ENCODE measurements at places on chromosomes 3 and 15.
A peak's percentile ranks its signal among the peaks of the same experiment; 100 is the strongest.

DNA sequence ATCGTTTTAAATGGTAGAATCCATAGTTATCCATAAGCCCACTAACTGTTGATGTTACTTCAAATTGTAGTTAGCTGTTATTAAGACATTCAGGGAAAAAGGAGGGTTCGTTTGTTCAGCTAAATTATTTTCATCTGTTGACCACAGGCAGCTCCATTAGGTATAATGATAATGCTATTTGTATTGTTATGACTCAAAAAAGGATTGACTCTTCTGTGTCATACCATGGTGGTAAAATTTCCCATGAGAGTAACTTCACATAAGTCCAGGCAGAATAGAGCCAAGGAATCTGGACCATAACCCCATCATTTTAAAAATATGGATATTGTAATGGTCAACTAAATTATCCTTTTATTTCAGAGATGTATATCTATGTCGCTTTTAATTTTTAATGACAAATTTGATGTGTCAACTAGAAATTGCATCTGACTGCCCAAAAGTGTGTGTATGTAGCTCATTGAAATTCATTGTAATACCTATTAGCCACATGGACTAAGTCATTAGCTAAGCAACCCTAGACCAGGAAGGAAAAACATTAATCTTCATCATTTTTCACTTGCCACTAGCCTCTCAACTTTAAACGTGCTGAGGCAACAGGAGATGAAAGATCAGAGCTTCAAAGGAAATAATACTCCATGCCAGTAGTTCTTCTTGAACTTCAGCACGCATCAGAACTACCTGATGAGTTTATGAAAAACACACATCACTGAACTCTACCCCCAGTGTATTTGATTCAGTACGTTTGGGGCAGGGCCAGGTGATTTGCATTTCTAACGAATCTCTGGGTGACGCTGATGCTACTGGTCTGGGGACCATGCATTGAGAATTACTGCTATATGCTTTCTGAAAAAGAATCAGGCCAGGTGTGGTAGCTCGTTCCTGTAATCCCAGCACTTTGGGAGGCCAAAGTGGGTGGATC, 537.7 kb downstream of the UNC13C start:
- no peak for ATAC-seq

- no peak for ATAC-seq
Observed at GRCh38 chr15:34984889-34985630, 3.0 kb downstream of the ZNF770 start.

DNA sequence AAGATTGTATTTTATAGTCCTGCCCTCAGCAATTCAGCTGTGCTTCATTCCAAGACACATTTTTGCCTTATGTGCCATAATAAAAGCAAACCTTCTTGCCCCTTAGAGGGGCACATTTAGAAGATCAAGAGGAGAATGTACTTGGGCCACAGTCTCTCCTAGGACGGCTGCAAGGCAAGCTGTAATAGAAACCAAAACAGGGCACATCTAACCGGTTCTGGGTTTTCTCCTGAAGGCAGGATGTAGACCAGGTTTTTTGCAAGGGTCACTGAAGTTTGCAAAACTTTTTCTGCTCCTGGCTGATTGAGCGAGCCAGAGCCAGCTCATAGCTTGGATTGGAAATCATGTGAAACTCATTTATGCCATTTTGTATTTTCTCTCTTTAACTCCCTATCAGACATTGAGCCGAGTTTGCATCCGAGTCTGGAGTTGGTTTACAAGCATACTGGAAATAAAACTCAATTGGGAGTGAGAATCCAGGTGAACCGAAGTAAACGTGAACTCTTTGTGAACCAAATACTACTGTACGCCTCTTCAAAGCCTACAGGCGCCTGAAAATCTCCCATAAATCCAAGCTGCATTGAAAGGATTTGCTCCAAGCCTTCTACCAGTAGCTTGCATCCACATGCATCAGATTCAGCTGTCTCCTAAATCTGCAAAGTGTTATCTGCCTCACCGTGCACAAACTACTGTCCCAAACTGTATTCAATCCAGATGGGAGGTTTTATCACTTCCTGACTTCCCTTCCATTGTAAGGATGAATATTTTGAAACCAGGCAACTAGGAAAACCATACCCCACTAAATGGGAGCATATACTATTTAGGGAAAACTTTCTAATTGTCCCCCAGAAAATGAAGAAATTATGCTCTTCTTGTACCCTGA, 60.9 kb upstream of the TSC22D2 start:
- ATAC-seq: no peak

DNA sequence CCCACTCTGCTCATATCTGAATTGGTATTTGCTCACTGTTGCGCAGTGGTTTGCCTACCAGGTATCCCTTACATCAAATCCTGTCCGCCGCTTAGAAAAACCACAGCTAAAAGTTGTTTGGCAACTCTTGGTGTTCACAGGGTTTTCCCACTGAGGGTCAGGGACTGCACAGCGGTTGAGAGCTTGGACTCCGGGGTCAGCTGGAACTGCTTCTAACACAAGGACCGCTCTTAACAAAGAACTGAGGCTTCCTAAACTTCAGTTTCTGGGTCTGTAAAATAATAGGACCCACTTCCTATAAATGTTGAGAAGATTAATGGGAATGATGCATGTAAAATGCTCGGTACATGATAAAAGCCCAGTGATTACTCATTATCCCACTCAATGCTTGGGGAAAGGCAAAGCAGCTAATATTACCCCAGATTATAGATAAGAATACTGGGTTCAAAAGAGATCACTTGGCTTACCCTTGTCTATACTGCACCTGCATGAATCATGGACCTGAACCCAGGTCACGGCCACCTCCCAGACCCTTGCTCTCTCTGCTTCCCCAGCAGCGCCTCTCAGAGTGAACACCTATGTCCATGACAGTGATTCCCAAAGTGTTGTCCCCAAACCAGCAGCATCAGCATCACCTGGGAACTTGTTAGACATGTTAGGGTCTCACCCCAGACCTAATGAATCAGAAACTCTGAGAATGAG, 36.1 kb downstream of the LIPC start:
- ATAC-seq: no peak

DNA sequence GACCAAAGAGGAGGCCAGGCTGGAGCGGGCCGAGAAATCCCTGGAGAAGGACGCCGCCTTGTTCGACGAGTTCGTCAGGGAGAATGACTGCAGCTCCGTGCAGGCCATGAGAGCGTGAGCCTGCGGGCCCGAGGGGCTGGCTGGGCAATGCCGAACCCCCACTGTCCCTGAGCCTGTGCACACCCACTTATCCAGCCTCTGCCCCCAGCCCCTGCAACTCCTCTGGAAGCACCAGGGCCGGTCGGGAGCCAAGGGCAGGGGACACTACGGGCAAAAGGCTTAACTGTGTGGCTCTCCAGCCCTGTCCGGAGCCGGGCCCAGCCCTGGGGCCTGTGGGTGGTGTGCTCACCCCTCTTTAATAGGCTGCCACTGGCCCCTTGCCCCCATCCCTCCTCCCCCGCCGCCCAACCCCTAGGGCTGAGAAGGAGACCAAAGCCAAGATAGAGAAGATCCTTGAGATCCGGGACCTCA, 24.0 kb downstream of the CFAP100 start:
- no peak for ATAC-seq

DNA sequence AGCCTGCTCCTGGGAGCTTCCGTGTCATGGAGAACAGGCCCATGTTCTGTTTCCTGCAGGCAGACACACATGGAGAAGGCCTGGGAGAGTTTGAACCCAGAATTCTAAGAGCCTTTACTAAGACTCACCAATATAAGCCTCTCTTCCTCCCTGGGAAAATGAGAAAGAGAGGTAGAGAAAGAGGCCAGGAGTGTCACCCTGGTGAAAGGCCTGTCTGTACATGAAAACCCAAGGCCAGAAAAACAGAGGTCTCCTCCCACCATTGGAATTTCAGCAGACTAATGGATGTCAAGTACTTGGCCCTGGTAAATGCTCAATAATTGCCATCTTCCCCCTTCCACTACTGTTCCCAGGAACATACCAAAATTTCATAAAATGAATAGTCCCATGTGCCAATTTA, 117.6 kb downstream of the TOP2B start:
- ATAC-seq: no peak

- ATAC-seq: peak; percentile 83
Observed at GRCh38 chr3:133895208-133896001, at the start of gene RAB6B. RAB6B (minus strand) TSS chr3:133895882; CDS start chr3:133895466, 416 bp downstream.

- no peak for ATAC-seq
Observed at GRCh38 chr3:57903124-57903890, 104.9 kb upstream of the FLNB start.

DNA sequence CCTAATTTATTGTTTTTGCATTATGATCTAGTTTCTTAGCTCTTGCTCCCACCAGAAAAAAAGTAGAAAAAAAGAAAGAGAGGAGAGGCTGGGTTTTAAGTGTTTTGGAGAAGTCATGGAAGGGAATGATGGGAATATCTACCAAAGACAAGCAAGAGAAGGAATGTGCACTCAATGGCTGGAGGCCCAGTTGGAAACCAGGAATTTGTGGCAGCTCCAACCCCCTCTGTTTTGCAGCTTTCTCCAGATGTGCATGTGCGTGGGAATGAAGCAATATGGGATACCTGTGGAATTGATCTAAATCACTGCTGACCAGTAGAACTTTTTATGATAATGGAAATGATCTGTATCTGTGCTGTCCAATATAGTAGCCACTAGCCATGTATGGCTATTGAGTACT, 27.1 kb downstream of the EIF2AK4 start:
- ATAC-seq: no peak

DNA sequence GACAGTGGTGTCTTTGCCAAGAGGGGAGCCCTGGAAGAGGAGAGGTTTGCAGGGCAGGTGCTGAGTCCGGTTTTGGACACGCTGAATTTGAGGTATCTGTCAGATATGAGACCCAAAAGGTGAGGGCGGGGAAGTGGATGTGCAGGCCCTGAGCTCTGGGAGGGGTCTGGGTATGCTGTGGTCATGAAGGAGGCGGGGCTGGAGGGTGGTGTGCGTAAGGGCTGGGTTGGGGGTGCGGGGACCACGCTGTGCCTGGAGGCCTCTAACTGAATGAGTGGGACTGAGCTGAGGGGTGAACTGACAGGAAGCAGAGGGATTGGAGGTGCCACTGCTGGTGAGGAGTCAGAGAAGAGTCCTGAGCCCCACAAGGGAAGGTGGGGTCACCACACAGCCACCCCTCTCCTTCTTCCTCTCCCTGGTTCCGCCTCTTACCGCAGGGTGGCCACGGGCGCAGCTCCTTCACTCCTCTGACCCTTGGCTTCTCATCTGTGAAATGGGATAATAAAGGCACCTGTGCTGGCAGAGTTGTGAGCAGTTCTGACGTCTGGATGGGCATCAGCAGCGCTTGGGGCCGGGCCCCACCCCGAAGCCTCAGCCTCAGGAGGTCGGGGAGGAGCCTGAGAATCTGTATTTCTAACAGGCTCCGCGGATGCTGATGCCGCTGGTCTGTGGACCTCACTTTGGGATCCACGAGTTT, 28.8 kb downstream of the PSTPIP1 start:
- no peak for ATAC-seq

DNA sequence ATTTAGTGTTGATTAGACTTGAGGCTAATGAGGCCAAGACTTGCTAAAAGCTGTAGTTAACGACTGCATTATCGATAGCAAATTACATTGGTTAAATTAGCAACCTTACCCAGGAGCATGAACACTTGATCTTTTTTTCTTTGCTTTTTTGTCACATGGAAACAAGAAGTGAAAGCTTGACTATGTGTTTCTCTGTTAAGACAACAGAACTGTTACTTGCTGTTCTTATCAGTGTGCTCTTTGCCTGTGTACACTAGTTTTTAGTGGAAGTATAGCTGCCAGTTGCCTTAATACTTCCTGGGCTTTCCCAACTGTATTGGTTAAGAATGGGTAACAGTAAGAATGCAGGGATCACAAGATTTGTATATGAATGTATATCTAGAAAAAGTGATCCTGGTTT, 625.5 kb downstream of the NAALADL2 start:
- no peak for ATAC-seq

DNA sequence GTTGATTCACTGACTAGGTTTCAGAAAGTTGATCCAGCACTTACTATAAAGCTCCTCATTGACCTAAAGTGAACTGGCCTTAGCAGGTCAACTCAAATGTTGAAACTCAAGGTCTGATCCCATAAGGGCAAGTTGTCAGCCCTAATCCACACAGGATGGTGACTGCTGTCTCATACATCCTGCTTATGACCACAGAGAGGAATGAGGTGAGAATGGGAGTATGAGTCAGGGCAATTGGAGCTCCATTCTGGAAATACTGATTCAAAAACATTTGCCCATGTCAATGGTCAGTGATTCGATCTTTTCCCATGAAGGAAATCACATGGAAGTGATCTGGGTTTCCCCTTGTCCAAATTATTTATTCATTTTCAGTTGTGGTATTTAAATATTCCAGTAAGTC, 78.7 kb downstream of the ZNF385D start:
- peak; percentile 56 for ATAC-seq

GRCh38 chr3:99172736-99173657, 271.5 kb upstream of the DCBLD2 start:
- ATAC-seq: no peak

- no peak for ATAC-seq
Observed at GRCh38 chr3:187292631-187293515, 1.3 kb upstream of the MASP1 start.

- no peak for ATAC-seq
Observed at GRCh38 chr3:124648551-124648950, 81.7 kb upstream of the UMPS start.

- ATAC-seq: no peak
Observed at GRCh38 chr3:185460719-185461350, 38.0 kb downstream of the TMEM41A start.

GRCh38 chr3:189458528-189458927, 172.7 kb upstream of the TP63 start:
- ATAC-seq: no peak

- no peak for ATAC-seq
Observed at GRCh38 chr15:66721501-66721937, 19.5 kb downstream of the SMAD6 start.

GRCh38 chr3:36891701-36892160, 53.1 kb downstream of the TRANK1 start:
- no peak for ATAC-seq

DNA sequence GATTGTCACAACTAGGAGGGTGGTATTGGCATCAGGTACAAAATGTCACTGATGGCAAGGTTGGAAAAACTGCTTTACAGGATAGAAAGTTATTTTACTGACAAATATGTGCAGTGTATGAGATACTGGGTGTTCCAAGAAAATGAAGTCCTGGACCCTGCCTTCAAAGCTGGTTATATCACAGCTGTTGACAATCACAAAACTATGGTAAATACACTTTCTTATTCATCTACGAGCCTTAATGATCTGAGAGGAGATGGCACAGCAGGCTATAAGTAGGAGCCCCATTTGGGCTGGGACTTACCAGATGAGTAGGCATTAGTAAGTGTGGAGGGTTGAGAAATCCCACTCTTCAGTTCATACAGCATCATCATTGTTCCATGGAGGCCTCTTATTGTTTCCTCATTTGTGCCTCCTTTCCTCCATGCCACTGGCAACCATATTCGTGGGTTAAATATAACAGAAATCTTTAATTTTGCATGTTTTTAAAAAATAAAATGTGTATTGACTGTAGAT, 66.9 kb downstream of the CMTM8 start:
- no peak for ATAC-seq

GRCh38 chr3:61718565-61718964, 157.2 kb downstream of the PTPRG start:
- ATAC-seq: no peak

- no peak for ATAC-seq
Observed at GRCh38 chr3:83454353-83454752, 1504.4 kb upstream of the CADM2 start.

- ATAC-seq: peak; percentile 2
Observed at GRCh38 chr3:113259196-113259595, 47.8 kb downstream of the BOC start.

- ATAC-seq: no peak
Observed at GRCh38 chr15:25171856-25172687, 217.3 kb downstream of the SNRPN start.

All from gastroesophageal sphincter (tissue), 4 donors.